ENCODE measurements at places on chromosomes 6 and 20.

DNA sequence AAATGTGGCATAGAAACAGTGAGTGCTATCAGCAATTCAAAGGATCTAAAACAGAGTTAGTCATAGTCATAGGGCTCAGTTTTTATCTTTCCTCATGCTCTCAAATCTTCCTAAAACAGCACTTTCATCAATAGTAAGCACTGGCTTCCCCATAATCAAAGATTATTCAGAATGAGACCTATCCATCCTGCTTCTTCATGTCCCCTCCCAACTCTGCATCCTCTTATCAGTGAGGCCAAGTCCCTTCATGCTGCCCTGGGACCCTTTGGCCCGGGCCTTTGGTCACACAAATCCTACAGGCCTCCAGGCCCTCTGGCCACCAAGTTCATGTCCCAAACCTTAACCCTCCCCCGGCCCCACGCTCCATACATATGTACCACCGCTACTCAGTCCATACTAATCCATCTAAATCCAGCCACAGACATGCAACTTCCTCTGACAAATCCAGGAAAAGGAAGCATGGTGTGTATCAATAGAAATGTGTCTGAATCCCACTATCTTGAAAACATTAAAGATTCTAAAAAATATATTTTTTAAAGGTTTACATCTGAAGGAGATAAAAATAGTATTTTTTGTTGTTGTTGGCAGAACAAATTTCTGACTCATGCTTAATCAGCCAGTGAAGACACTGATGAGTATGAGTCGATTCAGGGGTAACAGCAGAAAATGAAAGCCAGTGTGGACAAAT, 143.5 kb downstream of the PDE7B start:
- DNase-seq, result peak; percentile 81

DNA sequence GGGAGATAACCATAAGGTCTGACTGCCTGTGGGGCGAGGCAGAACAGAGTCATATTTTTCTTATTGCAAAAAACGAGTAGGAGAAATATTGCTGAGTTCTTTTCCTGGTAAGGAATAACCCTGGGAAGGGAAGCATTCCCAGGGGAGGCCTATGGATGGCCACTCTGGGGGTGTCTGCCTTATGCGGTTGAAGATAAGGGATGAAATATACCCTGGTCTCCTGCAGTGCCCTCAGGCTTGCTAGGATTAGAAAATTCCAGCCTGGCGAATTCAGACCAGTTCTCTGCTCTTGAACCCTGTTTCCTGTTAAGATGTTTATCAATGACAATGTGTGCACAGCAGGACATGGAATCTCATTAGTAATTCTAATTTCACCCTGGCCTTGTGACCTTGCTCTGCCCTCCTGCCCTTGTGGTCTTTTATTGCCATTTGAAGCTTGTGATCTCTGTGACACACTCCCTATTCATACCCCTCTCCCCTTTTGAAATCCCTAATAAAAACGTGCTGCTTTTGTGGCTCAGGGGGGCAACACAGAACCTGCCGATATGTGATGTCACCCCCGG, 491.1 kb upstream of the EYS start:
- no peak for DNase-seq

GRCh38 chr6:132725947-132726607, 12.2 kb upstream of the VNN1 start:
- DNase-seq, result no peak

DNA sequence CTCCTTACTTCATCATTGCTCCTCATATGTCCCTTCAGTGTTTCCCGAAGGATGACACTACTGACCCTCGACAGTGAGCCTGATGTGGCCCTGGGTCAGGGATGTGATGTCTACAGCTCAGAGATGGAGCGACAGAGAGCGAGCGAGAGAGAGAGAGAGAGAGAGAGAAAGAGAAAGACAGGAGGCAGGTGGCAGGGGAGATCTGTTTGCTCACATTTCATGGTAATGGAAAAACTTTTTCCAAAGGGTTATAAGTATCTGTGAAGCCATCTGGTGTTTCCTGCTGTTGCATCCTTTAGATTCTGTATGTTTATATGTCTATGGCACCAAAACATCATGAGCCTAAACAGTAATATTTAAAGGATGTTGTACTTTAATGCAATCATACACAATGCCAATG, 77.2 kb downstream of the PPP1R3G start:
- no peak for DNase-seq

GRCh38 chr6:7204726-7205125, 97.0 kb downstream of the RREB1 start:
- DNase-seq, result no peak

GRCh38 chr6:7252390-7252789, 60.6 kb downstream of the SSR1 start:
- no peak for DNase-seq

- DNase-seq, result no peak
Observed at GRCh38 chr6:159065091-159065490, 20.3 kb upstream of the TAGAP start.
